Karpas-422 (cell line): ENCODE measurements at places on chromosomes 7 and 10. TPM values are rescaled to one million over a fixed set of nuclear protein-coding genes. Genes with fewer than 3 reads are reported as not detected.

Gene PHKG1
- 0.22 and 2.8 TPM in 2 replicates for total RNA-seq

- no peak for DNase-seq
- H3K4me1 ChIP-seq = peaks cover 15% of the 10 kb centered on the region
- no peak overlapping the region for H3K4me3 ChIP-seq
- no peaks in the 10 kb centered on the region for H3K27me3 ChIP-seq
- no peaks in the 10 kb centered on the region for H3K36me3 ChIP-seq
These were observed 2.8 kb upstream of the ABRAXAS2 start for GRCh38 chr10:124798781-124799180.

- no peak for DNase-seq
- no peaks in the 10 kb centered on the region for H3K27me3 ChIP-seq
- H3K4me3 ChIP-seq = no peak overlapping the region
These were observed 3.8 kb upstream of the CRCP start for GRCh38 chr7:66110856-66111255.

- H3K27ac ChIP-seq = no peak overlapping the region
- H3K4me3 ChIP-seq = no peak overlapping the region
- H3K27me3 ChIP-seq = no peaks in the 10 kb centered on the region
- no peaks in the 10 kb centered on the region for H3K36me3 ChIP-seq
- DNase-seq = no peak
- no peaks in the 10 kb centered on the region for H3K4me1 ChIP-seq
These were observed 13.2 kb upstream of the MALSU1 start for GRCh38 chr7:23285657-23286646.

DNA sequence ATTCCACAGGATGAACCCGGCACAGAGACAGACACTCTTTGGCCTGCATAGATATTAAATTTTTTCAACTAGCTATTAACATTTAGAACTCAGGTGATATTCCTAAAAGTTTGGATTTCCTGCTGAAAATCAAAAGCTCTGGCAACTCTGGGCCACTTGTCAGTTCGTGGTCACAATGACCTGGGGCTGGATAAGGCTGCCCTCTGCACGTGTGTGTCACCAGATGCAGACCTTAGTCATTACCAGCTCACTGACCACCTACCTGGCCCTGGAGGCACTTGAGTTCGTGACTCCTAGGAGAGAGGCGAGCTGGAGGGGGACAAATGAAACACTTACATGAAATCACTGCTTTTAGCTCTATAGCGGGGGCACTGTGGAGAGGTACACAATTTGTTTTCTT lies 126.5 kb downstream of the HIPK2 start:
- H3K36me3 ChIP-seq = no peaks in the 10 kb centered on the region
- no peak overlapping the region for H3K4me3 ChIP-seq
- no peak overlapping the region for H3K27ac ChIP-seq
